NCI-H1436 treated with DMSO at 0.1 percent for 48 hours (cell line): ENCODE measurements at places on chromosomes 6 and 20.

GRCh38 chr6:30880698-30881252 lies 3.5 kb upstream of the DDR1 start:
- DNase-seq: no peak

GRCh38 chr6:47292944-47293343 lies 16.8 kb downstream of the TNFRSF21 start:
- DNase-seq: no peak

DNA sequence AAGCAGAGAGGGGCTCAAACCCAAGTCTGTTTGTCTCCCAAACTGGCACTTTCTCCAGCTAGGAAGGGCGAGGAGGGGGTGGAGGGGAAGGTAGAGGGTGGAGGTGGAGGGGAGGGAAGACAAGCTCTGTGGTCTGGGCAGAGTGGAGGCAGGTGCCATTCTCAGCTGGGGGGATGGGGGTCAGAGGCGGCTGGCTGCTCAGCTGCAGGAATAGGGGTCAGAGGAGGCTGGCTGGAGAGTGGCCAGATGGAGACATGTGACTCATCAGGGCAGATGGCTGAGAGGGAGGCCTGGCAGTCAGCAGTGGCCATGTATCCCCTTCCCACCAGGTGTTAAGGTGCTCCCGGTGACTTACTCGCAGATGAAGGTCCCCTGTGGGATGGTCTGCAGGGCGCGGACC lies 3.5 kb upstream of the SLC44A4 start:
- DNase-seq: no peak

- no peak for DNase-seq
These were observed 60.3 kb upstream of the DEK start for GRCh38 chr6:18324706-18325042.

- DNase-seq: no peak
These were observed 301.4 kb upstream of the CDYL start for GRCh38 chr6:4474810-4475209.
